Muscle of leg (tissue), 16 donors: ENCODE measurements at places on chromosomes 1 and 21.
A peak's percentile ranks its signal among the peaks of the same experiment; 100 is the strongest.

DNA sequence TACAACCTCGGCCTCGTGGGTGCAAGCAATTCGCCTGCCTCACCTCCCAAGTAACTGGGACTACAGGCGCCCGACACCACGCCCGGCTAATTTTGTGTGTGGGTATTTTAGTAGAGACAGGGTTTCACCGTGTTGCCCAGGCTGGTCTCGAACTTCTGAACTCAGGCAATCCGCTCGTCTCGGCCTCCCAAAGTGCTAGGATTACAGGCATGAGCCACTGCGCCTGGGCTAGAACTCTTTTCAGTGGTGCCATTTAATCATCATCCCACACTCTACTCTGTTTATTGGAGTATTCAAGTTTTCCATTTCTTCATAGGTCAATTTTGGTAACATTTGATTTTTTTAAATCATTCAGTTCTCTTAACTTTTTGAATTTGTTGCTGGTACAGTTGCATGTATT lies 101.3 kb downstream of the DHRS3 start:
- no peak for DNase-seq

DNA sequence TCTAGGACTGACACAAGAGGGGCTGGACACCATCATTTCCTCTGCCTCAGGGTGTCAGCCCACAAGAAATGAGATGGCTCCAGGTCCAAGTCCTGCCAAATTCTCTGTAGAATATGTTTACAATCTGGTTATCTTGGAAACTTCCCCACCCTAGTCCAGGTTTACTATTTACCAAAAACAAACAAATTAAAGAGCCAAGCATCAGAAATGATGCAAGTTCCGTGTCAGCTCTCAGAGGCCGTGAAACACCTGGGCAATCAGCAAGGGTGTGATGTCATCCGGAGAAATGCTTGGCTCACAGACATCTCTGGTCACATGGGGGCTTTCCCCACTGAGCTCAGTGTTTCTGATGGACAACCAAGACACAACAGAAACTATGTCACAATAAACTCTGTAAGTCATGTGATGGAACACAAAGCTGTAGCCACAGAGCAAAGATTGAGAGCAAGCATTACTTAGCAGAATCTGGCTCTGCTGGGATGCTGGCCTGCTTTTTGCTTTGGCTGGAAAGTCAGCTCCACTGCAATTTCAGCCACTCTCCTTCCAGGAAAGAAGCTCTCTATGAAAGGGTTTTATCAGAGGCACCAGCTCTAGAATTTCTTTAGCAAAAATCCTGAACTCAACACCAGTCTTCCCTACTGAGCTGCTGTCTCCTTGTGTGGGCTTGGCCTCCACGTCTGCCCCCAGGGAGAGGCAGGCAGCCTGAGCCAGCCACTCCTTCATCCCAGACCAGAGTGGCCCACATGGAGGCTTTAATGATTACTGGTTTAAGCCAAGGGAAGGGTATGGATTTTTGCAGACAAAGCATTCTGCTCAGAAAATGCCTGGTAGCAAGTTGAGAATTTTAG lies 55.9 kb downstream of the NENF start:
- peak; percentile 94 for DNase-seq

DNA sequence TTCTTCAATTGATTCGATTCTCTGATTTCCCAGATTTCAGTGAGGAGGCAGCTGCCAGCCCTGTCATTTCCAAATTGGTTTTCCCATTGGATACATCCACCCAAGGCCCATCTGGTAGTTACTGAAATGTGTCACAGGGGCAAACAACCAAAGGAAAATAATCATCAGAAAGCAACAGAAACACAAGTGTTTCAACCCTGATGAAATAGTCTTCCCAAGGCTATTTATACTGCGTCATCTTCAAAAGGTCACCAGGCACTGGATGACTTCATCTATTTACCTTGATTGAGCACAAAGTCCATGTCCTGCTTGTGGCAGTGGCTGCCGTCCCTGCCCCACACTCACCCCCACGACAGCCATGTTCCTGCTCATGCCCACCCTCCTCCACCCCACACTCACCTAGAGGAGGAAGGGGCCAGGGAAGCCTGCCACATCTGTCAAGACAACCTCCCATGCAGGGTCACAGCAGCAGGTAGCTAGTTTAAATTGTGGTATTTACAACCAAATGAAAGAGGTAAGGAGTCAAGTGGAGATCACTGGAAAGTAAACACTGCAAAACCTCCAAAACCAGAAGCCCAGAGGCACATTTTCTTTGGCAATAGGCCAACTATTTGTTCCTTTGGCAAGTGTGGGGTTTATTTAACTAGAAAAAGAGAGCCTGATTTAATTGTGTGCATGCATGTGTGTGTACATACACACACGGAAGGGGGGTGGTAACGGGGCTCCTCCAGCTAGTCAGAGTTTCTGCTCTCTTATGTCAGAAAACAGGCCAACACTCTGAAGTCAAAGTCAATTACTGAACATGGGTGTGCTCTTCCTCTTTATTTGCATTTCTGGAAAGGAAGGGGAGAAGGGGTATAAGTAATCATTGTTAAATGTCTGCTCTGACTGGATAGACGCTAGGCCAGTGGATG lies 49.5 kb upstream of the RAB4A start:
- peak; percentile 48 for DNase-seq

DNA sequence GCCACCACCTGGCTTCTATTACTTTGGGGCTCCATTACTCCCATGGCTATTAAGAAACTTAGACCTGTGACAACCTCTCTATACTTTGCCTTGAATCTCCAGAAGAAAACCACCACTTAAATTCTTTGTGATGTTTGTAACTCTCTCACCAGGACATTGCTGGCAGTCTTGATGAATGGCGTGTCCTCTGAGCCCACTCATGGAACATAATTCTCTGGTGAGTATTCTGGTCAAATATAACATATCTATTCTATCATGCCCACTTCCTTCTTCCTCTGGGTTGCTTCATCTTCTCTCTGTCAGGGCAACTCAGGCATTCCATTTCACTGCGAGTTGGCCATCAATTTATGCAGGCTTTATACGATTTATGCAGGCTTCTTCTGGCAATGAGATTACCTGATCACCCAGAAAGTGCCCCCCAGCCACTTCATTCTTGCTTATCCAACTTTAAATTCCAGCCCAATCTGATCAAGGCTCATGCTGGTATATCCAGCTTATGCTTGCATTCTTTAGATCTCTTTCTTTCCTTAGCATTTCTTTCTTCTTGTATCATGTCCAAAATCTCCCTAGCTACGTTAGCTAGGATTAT lies 112.0 kb upstream of the CHRM3 start:
- no peak for DNase-seq

DNA sequence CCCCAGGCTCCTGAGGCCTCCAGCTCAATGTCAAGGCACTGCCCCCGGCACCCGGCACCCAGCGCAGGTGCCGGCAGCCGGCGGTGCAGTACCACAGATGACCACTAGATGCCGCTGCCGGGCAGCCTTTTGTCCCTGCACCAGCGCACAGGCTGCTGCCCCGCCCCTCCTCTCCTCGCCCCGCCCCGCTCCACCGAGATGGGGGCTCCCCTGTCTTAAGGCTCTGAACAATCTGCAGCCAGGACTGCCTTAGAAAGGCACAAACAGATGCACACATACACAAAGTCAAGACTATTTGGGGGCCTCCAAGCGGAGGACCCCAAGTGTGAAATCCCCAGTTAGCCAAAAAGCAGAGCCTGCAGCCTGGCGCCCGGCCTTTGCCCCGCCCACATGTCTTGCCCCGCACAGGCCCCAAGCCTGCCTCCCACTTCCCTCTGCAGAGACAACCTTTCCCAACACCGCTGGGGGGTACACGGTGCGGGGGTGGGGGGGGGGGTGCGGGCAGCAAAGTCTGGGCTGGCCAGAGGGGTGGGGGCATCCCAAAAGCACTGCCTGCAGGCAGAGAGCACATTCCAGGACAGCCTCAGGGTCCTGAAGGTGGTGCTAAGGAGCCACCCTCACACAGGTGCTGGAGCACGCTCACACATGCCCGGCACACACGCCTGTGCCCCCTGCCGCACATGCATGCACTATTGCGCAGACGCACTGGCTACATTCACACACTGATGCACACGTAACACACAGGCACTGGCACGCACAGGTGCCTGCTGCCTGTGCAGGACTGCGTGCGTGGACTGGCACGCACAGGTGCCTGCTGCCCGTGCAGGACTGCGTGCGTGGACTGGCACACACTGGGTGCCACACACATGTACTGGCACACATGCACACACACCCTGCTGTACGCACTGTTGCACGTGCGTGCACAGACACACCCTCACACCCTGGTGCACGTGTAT lies 37.1 kb downstream of the ARHGEF16 start:
- DNase-seq = peak; percentile 75

- DNase-seq = no peak
These were observed 52.5 kb upstream of the USH2A start for GRCh38 chr1:216475659-216476276.

- no peak for DNase-seq
These were observed 115.0 kb downstream of the NAV1 start for GRCh38 chr1:201653883-201654282.

DNA sequence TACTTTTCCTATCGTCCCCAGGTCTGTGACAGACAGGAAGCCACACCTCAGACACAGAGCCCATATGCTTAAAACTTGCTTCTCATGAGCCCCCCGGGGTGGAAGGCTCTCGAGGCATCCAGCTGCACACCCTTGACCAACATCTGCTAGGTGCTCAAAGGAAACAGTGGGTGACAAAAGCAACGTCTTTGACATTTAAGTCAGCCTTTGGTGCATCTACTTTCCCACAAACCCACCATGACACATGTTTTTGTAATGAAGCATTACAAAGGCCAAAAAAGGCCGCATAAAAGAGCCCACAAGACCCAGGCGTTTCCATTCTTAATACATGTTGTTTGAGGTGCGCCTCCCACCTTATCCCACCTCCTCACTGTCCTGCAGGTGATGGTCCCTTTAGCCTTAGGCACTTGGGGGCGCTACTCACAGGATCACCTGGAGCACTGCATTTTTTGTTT lies 11.8 kb upstream of the FASLG start:
- DNase-seq = no peak

DNA sequence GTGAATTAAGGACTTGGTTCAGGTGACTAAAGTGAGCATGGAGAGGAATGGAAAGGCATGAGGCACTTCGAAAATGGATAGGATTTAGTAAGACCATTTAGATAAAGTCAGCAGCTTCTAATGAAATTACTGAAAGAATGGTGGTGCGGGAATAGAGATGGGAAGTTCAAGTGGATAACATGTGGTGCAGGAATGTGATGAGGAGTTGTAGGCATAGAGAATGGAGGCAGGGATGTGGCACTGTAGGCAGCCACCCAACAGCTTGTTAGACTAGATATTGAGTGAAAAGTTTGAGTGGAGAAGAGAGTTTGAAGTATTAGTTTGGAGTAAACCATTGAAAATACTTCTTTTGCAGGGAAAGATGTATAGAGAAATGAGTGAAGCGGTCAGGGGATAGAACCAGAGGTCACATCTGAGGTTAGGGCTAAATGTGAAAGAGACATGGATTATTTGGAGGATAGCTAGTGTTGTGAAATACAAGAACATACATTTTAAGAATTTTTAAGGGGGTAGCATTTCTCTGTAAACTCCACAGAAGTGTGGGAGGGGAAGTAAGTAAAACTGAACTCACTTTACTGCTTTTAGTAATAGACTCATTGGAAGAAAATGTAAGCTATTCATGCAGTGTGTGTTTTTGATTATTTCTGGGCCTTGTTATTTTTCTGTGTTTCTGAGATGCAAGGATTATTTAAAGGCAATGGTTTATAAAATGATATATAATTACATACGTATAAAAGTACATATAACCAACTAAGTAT lies 46.2 kb downstream of the DYRK1A start:
- peak; percentile 56 for DNase-seq

- peak; percentile 20 for DNase-seq
These were observed 28.5 kb downstream of the PALMD start for GRCh38 chr1:99674115-99675064.

GRCh38 chr1:29688471-29689365 lies 452.4 kb downstream of the PTPRU start:
- DNase-seq = peak; percentile 20

DNA sequence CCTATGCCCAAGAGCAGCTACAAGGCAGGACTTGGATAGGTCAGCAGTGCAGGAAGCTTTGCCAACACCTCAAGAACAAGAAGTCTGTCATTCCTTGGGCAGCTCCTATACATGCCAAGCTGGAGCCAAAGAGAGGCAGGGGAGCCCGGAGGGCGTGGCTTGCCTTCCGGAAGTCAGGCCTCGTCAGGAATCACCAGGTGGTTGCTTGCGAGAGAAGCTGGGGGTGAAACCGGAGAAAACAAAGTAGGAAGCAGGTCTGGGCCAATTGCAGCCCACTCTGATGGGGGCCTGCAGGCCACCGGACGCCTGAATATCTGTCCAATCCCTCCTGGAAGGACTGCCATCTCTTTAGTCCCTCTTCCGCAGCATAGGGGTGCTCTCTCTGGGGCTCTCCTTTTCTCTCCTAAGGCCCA lies 794 bp upstream of the FAM76A start:
- DNase-seq = peak; percentile 74

DNA sequence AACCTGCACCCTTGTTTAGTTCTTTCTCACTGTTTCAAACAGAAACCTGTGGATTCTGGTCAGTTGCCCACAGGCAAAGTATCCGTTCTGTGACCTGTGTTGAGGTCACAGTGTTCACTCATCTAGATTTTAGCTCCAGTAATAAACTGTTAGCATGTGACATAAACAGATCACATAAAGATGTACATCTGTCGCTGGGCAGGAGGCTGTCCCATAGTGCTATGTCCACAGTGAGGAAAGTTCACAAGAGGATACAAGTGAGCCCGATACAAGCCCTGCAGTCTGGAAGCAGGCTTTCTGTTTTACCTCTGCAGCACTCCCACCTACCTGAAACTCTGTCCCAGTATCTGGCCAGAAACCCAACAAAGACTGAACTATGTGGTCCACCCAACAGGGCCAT lies 28.4 kb downstream of the LMX1A start:
- no peak for DNase-seq

- DNase-seq = no peak
These were observed 9.8 kb downstream of the ACOT11 start for GRCh38 chr1:54557671-54558355.

DNA sequence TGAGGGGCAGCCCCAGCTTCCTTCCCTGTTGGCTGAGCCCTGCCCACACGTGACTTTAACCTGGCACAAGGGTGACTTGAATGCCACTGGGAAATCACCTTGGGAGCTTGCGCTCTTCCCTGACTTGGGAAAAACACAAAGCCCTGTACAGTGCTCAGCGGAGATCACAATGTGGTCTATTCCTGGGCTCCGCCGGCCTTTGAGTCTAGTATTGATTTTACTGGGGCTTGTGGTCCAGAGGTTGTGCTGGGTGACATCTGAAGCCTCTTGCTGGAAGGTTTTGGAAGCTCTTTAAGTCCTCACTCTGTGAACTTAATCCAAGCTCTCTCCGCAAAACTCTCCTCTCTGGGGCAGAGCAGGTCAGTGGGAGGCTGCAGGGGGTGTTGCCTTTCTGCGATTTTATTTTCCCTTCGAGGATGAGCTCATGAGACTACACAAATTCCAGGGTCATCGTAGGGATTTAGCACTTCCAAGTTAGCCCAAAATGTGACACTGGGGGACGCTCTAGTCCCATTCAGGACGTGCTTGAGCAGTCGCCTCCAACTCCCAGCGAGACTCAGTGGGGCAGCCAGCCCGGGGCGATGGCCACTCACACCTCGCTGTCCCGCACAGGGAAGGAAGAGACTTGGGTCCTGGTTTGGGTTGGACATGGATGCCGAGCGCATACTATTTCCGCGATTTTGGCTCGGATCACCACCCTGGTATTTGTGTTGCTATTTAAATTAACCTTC lies 291.9 kb upstream of the AJAP1 start:
- no peak for DNase-seq

GRCh38 chr1:40772146-40772955 lies 11.2 kb upstream of the KCNQ4 start:
- no peak for DNase-seq
